ENCODE measurements at places on chromosomes 6 and 20.
A peak's percentile ranks its signal among the peaks of the same experiment; 100 is the strongest.

DNA sequence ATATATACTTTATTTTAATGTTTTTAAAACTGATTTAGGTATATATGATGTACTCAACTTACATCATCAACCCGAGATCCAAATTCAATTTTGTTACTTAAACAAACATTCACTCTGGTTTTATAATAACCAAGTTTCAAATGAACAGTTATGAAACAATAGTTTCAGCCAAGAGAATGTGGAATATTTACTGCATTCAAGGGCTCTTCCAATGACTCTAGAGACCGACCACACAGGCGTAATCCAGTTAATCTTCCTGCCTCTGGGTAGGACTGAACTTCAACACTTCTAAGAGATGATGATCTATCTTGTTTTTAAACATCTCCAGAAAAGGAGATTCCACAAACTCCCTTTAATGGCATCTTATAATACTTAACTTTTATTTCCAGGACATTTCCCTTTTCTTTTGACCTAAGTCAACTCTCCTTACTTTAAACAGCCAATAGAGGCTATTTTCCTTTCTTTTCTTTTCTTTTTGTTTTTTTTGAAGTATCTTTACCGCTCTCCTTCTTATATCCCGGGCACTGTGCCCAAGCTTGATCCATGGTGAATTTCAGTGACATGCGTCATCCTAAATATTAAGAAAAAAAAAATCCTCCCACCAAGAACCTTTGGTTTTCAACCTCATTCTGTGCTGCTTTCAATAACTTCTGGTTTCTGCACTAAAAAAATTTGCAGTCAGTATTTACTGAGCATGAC, 110.1 kb downstream of the KIF13A start:
- DNase-seq = no peak

DNA sequence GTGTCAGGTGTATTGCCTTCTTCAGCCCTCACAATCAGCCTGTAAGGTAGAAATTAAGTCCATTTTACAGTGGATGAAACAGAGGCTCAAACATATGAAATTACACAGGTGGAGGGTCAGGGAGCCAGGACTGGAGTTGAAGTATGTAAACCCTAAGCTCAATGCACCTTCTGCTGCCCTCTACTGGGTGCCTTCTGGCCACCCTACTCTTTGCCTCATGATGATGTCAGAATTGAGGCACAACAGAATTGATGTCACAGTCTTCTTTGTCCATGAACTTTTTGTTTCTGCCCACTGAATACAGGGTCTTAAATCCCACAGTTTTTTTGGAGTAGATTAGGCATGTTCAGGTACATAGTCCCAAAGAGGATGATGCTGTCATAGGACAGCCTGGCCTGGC, 400.8 kb upstream of the CHD6 start:
- DNase-seq = no peak

DNA sequence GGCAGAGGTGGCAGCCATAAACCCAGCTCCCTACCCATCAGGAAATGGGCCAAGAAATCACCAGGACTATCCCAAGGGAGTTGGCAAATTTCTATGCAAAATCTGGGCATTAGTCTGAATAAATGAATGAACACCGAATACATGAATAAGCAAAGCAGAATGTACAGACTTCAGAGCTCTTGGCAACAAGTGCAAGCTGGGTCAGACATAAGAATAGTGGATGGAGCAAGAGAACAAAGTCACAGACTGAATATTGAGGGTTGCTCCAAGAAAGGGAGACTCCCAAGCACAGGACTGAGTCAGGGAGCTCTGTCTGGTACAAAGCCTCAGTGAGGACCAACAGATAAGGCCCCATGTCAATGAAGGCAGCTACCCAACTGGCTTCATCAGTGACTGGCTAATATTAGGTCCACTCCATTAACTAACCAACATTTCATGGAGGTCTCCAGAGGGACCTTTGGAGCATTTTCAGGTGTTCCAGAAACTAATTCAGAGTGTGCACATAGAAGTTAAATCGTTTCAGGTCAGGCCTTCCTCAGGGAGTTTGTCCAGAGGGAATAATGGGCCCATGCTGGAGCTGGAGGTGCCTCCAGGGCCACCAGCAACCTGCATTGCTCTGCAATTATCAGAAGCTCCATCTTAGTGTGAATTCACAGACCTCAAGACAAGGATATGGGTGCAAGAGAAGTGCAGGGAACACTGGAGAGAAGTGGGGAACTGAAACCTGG, 191.5 kb upstream of the RALGAPA2 start:
- no peak for DNase-seq

DNA sequence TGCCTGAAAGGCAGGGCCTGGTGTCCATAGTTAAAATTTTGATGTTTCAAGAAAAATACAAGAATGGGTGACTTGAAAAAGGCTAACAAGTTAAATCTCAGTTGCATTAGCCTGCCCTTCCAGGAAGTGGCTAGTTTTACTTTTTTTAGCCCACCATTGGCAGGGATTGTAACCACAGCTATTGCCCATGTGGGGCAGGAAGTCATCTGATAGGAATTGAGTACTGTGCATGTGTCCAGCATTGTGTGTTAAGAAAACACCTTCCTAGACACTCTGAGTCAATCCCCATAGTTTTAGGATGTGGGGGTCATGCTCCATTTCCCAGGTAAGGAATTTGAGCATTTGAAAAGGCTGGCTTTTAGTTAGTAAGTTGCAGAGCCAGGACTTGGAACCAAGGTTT, 26.9 kb downstream of the LYRM2 start:
- no peak for DNase-seq

GRCh38 chr6:150152891-150153876, 10.3 kb downstream of the PPP1R14C start:
- no peak for DNase-seq

- no peak for DNase-seq
Observed at GRCh38 chr6:105066836-105067235, 109.9 kb downstream of the LIN28B start.

GRCh38 chr6:24990236-24990845, 54.6 kb upstream of the RIPOR2 start:
- no peak for DNase-seq

- no peak for DNase-seq
Observed at GRCh38 chr6:113690281-113691259, 166.6 kb upstream of the MARCKS start.

DNA sequence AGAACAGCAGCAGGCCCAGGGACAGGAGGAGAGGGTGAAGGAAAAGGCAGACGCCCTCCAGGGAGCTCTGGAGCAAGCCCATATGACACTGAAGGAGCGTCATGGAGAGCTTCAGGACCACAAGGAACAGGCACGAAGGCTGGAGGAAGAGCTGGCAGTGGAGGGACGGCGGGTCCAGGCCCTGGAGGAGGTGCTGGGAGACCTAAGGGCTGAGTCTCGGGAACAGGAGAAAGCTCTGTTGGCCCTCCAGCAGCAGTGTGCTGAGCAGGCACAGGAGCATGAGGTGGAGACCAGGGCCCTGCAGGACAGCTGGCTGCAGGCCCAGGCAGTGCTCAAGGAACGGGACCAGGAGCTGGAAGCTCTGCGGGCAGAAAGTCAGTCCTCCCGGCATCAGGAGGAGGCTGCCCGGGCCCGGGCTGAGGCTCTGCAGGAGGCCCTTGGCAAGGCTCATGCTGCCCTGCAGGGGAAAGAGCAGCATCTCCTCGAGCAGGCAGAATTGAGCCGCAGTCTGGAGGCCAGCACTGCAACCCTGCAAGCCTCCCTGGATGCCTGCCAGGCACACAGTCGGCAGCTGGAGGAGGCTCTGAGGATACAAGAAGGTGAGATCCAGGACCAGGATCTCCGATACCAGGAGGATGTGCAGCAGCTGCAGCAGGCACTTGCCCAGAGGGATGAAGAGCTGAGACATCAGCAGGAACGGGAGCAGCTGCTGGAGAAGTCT, 25.5 kb downstream of the C20orf173 start:
- no peak for DNase-seq

- DNase-seq = no peak
Observed at GRCh38 chr20:38162878-38163875, 1.9 kb downstream of the TGM2 start.

GRCh38 chr6:167697316-167697715, 129.4 kb upstream of the AFDN start:
- no peak for DNase-seq

GRCh38 chr6:119610754-119611153, 261.2 kb upstream of the MAN1A1 start:
- DNase-seq = no peak

- no peak for DNase-seq
Observed at GRCh38 chr6:158009935-158010585, 28.4 kb downstream of the SYNJ2 start.

DNA sequence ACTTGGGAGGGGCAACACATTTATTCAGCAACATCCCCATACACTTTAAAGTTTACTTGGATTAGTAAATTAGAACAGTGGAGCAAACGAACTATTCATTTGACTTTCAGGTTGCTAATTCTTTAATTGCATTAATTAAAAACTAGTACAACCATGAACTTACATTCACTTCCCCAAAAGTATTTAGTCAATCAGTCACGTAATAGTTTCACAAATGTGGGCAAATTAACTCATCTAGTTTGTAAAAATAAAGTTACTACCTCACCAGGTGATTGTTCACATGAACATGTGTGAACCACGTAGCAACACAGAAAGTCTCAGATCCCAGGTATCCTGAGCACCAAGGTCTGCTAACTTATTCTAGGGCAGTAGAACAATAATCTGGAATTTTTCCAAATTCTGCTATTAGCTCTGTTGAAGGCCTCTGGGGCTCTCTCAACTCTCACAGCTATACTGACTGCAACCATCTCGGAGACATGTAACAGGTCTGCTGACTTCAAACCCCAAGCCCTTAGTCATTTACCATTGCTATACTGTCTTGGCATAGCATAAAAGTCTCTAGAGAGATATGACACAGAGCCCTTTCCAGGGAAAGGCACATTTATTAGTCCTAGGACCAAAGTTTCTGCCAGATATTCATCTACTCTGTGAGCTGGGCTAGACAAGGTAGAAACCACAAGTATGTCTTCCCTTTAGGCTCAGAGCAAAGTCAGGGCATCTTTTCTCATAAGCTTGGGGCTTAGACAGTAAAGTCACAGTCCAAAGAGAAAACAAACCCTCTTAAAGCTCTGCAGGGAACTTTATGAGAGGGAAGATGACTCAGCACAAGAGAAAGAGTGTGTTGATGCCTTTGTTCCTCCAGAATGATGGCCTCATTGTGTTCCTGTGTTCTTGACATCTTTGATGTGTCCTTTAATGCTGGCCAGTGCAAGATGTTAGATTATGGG, 50.9 kb upstream of the CCDC28A start:
- peak; percentile 24 for DNase-seq

GRCh38 chr6:7978736-7979135, 68.1 kb upstream of the TXNDC5 start:
- no peak for DNase-seq

GRCh38 chr20:14568225-14568624, 230.8 kb upstream of the FLRT3 start:
- no peak for DNase-seq

GRCh38 chr20:46803123-46804020, 91.3 kb upstream of the EYA2 start:
- DNase-seq = no peak

- no peak for DNase-seq
Observed at GRCh38 chr20:717271-717670, 41.7 kb upstream of the SCRT2 start.

- no peak for DNase-seq
Observed at GRCh38 chr20:34948030-34948429, 7.6 kb downstream of the GSS start.

DNA sequence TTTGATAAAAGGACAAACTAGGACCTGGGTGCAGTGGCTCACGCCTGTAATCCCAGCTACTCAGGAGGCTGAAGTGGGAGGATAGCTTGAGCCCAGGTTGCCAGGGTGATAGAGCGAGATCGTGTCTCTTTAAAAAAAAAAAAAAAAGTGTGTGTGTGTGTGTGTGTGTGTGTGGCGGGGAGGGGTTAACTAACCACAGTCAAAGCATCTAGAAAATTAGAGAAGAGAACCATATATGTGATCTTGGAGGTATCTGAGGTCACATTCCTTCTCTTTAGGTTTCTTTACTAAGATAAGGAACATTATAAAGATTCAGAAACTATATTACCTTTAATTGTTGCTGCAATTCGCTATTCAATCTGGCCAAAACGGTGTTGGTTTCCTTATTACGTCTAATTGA, 80.9 kb downstream of the REPS1 start:
- DNase-seq = no peak

GRCh38 chr6:31585491-31585890, 586 bp upstream of the LST1 start:
- DNase-seq = no peak

DNA sequence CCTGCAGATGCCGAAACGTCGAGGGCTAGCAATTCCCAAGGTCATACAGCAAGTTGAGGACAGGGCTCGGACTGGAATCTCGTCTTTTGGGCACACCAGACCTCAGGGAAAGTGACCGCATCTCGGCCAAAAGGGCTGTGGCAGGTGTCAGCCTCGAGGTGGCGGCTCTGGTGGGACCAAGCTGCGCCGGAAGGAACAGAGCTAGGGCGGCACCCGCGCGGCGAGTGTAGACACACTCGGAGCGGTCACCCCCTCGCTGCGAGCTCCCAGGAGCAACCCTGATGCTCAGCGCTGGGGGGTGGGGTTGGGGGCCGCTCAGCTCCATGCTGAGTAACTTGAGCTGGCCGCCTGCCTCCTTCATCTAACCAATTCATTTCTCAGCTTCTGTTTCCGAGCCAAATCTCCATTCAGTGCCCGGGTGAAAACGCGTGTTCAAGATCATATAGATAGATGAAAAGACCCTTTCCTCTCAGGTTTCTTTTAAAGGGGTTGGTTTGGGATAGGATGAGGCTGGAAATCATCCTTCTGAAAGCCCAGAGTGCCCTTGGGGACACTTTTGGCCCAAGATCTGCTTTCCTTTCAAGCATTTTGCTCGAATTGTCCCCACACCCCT, 2.2 kb upstream of the TUBB2B start:
- DNase-seq = peak; percentile 80

DNA sequence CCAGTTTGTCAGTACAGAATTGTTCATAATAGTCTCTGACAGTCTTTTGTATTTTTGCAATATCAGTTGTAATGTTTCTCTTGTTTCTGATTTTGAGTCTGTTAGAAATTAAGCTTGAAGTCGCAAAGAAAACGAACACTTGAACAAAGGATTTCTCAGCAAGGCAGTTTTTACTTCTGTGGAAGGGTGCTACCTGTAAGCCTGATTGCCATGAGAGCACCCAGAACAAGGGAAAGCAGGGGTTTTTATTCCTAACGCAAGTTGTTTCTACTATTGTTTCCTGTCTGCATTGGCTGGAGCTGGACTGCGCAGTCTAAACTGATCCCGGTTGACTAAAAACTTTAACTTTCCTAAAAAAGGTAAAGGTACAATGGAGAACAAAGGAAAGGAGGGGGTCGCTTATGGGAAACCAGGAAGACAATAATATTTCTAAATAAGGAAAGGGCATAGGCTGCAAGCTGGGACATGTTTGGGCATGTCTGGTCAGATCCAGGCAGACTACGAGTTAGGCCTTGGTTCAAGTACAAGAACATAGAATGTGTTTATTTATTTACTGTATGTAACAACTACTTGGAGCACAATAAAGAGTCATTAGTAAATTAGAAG, 28.5 kb downstream of the HLA-B start:
- DNase-seq = no peak

DNA sequence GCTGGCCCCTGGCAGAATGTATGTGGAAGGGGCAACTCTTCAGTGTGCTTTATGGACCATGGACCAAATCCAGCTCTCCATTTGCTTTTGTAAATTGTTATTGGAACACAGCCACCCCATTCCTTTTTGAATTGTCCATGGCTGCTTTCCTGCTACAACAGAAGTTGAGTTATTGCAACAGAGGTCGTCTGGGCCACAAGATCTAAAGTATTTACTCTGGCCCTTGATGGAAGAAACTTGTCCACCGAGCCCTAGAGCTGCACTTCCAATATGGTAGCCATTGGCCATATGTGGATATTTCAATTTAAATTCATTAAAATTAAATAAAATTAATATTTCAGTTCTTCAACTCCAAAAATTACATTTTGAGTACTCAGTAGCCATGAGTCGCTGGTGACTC, 543.5 kb downstream of the PTPRT start:
- DNase-seq = no peak
